Heart left ventricle (tissue), 16 donors: ENCODE measurements at places on chromosomes 6 and 20. TPM values are rescaled to one million over a fixed set of nuclear protein-coding genes. Genes with fewer than 3 reads are reported as not detected.

Gene PBX2
- total RNA-seq, result 34.8 TPM

Gene AKAP12
- total RNA-seq, result 30.7 TPM

Gene MYLK4
- total RNA-seq, result 0.28 TPM

Gene TSPO2
- not detected for total RNA-seq

Gene ETV7
- total RNA-seq, result 5.1 TPM

Gene CCN6
- total RNA-seq, result not detected

Gene SLC17A1
- total RNA-seq, result not detected

Gene CGA
- total RNA-seq, result not detected

Gene C4B
- 40.9 TPM for total RNA-seq

Gene ZNF391
- total RNA-seq, result 0.60 TPM

Gene NOTCH4
- total RNA-seq, result 36.4 TPM

Gene BPI
- total RNA-seq, result 2.9 TPM

Gene RAET1G
- not detected for total RNA-seq

Gene KCNQ5
- total RNA-seq, result not detected

Gene PRELID3B
- 44.0 TPM for total RNA-seq

Gene TSHZ2
- 2.9 TPM for total RNA-seq

Gene GTF3C6
- 109 TPM for total RNA-seq

Gene ESF1
- total RNA-seq, result 12.2 TPM

Gene C20orf144
- total RNA-seq, result 0.13 TPM

Gene SYNE1
- 60.9 TPM for total RNA-seq

Gene PRR18
- total RNA-seq, result not detected

Gene DHX35
- total RNA-seq, result 12.0 TPM

Gene SLC24A3
- total RNA-seq, result 0.49 TPM

Gene OPN5
- not detected for total RNA-seq

Gene HLA-DPB1
- total RNA-seq, result 32.4 TPM

Gene SERPINB6
- 180 TPM for total RNA-seq

Gene HRH3
- not detected for total RNA-seq

Gene IGF2R
- total RNA-seq, result 103 TPM

Gene FAXC
- total RNA-seq, result not detected

Gene CLPSL1
- not detected for total RNA-seq

Gene PKHD1
- 0.04 TPM for total RNA-seq

Gene PRSS16
- total RNA-seq, result 0.11 TPM

Gene ADGB
- not detected for total RNA-seq

Gene C6orf141
- not detected for total RNA-seq

Gene HMGN4
- total RNA-seq, result 29.1 TPM

Gene CDSN
- total RNA-seq, result not detected

Gene C20orf96
- 4.5 TPM for total RNA-seq

Gene SLC44A4
- not detected for total RNA-seq

Gene HLA-A
- total RNA-seq, result 1,427 TPM
